ENCODE measurements at places on chromosomes 1 and 21.
A peak's percentile ranks its signal among the peaks of the same experiment; 100 is the strongest.

GRCh38 chr1:157155658-157156057 lies 17.5 kb upstream of the ETV3 start:
- no peak for DNase-seq

- peak; percentile 69 for DNase-seq
Observed at GRCh38 chr1:111571987-111572386, 47.6 kb upstream of the RAP1A start.

DNA sequence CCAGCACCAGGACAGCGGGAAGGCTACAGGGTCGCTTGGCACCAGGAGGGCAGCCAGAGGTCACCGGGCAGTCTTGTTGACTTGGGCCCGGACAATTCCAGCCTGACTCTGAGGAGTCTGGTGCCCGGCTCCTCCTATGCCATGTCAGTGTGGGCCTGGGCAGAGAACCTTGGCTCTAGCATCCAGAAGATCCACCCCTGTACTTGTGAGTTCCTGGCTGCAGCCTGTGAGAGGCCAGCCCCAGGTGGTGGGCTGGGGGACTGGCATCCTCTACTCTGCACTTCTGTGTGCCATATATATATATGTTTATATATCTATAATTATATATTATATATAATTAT lies 11.6 kb upstream of the PTPN7 start:
- DNase-seq, result no peak

DNA sequence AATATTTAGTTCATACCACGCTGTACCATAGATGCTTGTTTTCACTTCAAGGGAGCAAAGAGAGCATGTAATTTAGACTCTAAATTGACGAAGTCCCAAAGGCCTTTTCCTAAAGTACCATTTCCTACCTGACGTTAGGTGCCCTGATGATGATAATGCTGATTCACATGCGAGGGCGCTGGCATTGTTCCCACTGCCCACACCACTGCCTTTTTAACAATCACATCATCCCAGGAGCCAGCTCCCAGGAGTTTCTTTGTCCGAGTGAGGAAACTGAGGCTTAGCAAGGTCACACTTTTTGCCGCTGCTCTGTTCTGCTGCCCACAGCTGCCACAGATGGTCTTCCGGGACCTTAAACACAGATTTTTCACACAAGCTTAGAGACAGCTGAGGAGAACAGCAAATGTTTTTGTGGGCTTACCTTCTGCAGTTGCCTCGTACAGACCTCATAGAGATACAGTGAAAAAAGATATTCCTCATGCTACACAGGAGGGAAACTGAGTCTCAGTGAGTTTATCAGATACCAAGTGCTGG lies 69.4 kb downstream of the EVA1C start:
- no peak for DNase-seq

GRCh38 chr21:40386294-40386911 lies 460.6 kb downstream of the DSCAM start:
- DNase-seq, result peak; percentile 7

DNA sequence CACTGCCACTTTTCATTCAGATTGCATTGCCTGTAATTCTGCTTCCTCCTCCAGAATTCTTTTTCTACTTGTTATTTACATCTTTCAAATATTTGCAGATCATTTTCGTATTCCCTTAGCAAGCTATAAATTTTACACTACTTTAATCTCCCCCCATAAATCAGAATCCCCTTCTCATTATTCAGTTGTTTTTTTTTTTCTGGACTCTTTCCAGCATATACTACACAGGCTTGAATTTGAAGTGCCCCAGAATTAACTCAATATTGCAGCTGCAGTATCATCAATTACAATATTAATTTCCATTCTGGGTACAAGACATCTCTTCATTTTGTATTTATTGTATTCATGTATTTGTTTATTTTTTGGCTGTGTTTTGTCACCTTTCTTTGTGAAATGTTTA lies 1494.3 kb downstream of the AMY1C start:
- no peak for DNase-seq

DNA sequence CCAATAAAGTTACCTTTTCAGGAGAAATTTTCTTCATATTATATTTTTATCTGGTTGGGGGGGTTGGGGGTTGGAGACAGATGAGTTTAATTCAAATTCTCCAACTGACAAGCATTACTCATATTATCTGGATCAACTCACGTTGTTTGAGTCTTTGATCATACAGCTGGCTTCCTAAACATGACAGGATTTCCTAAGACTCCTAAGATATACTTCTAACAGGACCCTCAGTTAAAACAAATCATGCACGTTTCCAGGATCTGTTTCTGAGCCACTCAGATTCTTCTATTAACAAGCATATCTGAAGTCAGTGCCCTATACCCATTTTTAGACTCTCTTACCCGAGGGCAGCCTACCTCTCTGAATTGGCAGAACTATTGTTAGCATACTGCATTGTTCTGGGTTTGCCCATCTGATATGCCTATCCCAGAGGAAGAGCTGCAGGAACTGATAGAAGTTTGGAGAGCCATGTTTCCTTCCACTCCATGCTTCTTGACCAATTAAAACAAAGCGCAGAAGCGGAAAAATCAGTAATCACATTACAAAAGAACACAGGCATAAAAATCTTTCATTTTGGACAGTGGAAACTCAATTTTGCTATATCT lies 653.9 kb downstream of the LTN1 start:
- DNase-seq, result no peak
